Effector CD4-positive, alpha-beta T cell (primary cell): ENCODE measurements at places on chromosomes 6 and 20.
A peak's percentile ranks its signal among the peaks of the same experiment; 100 is the strongest.

DNA sequence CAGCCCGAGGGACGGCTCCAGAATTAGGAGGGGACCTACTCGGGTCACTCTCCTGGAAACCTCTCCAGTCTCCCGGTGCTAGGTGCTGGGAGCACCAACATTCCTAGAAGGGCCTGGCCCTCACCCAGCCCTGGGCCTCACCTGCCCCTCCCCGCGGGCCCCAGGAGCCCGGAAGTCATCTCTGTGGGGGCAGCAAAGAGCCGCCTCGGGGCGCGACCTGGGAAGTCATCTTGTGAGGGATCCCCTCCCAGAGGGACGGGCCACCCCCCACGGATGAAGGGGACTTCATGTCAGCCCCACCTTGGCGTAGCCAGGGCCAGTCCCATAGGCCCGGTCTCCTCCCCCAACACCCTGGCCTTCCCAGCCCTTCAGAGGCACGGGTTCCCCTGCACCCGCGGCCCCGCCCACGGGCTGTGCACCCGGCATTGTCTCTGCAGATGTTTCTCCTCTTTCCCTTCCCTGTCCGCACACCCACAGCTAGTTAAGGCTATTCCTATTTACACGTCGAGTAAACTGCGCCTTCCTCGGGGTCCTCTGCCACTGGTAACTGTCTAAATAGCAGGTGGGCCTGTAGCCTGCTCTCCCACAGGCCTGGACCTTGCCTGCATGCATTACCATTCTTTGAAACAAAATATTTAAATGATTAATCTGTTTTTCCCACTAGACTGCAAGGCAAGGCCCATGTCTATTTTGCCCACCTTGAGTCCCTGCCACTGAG is 896 bp upstream of the RNASET2 start:
- peak; percentile 51 for DNase-seq

GRCh38 chr6:14797875-14798593 is 447.8 kb upstream of the JARID2 start:
- no peak for DNase-seq

- DNase-seq = peak; percentile 85
Observed at GRCh38 chr6:89638320-89639195, at the start of gene LYRM2. Gene LYRM2 (minus strand): TSS chr6:89638747. CDS start chr6:89638716, 31 bp downstream.

GRCh38 chr6:117264692-117265409 is 507 bp upstream of the VGLL2 start:
- DNase-seq = no peak

DNA sequence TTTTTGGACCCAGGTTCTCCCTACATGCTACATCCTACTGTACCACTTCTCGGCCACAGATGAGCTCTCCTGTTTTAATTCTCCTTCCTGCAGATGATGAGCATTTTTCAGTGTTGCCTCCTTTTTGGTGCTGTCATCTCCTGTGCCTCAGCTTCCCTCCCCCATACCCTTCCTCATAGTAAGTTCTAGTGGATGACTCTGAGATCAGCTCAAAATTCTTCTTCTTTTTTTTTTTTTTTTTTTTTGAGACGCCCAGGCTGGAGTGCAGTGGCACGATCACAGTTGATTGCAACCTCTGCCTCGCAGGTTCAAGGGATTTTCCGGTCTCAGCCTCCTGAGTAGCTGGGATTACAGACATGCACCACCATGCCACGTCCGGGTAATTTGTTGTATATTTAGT is 3.8 kb downstream of the TMEM14A start:
- DNase-seq = no peak

DNA sequence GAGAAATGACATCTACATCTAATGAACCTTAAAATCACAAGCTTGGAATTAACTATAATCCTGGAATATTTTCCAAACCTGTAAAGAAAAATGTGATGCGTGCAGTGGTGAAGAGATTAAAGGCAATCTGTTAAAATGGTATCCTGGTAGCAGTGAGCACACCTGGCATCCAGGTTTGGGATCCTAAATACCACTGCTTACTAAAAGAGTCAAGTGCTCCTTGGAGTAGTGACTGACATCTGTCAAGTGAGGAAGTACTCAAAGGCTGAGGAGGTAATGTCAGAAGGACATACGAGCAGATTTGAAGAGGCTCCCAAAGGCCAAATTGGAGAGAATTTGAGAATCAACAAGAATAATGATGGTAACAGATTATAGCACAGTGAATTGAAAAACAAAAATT is 32.8 kb downstream of the PCMT1 start:
- no peak for DNase-seq

- no peak for DNase-seq
Observed at GRCh38 chr6:2909718-2910117, 6.6 kb upstream of the SERPINB9 start.

DNA sequence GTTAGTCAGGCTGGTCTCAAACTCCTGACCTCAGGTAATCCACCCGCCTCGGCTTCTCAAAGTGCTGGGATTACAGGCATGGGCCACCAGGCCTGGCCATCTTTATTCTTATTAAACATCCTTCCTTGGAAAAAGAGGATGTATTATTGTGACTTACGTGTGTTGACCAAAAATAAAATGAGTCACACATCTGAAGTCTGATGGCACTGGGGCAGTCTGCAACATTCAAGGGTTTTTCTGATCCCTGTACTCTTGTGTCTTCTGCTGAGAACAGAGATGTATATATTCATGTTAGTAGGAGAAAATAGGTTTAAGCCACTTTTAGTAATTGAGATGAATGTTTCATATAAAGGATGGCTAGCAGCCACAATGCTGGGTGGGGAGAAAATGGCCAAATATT is 129.9 kb upstream of the RIPOR2 start:
- no peak for DNase-seq

DNA sequence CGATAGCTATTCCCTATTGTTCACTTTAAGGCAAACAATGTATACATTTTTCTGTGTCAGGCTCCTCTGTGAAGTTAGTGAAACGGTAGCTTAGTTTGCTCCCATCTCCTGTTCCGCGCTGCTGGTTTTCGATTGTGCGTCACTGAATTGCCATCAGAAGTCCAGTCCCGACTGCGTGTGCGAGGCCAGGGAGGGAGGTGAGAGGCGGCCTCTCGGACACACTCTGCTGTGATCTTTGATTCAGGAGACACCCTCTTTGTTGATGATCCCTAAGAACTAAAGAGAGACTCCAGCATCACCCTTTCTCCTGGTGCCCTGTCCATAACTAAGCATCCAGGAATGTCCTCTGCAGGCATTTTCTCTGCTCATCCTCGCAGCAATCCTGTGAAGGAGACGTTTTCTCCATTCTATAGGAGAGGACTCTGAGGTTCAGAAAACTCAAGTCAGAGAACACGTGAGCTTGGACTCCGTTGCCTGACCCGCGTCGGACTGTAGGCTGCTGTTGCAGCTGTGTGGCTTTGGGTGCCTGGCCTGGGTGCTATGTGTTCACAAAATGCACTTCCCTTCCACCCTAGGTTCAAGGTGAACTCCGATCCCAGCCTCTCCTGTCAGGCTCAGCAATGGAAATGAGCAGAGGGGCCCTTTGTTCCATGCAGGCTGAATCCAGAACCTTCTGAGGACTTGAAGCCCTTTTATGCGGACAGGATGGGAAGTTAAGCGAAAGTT is 24.1 kb upstream of the UNC93A start:
- DNase-seq = no peak

GRCh38 chr6:152261179-152261578 is 376.0 kb downstream of the SYNE1 start:
- no peak for DNase-seq

DNA sequence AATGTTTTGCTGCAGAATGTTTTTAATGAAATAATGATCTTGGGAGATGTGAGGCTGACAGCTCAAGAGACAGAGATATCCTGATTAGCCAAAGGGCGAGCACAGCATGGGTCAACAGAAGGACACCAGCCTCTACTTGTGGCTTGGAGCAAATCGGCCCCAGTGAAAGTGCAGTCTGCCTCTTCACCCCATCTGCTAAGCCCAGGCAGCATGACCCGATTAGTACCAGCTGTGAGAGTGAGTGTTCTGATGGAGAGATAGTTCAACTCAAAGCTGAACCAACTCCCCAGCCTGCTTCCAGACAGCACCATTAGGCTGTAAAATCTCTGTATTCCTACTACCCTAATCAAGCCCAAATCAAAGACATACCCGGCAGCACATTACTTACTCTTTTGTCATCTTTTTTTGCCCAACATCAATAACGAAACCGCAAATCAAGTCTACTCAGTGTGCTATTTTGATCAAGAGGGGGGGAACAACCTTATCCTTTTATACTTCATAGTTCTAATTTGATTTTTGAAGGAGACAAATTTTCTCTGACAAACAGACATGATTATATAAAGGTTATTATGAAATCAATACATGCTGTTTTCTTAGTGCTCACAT is 514.1 kb upstream of the NRSN1 start:
- no peak for DNase-seq

GRCh38 chr20:37339208-37339607 is 6.7 kb upstream of the SRC start:
- DNase-seq = no peak

- no peak for DNase-seq
Observed at GRCh38 chr6:129486327-129486726, 223.7 kb downstream of the ARHGAP18 start.

GRCh38 chr6:11318835-11319813 is 86.7 kb upstream of the NEDD9 start:
- no peak for DNase-seq

- DNase-seq = no peak
Observed at GRCh38 chr6:108685970-108686369, 125.3 kb downstream of the FOXO3 start.

- DNase-seq = peak; percentile 95
Observed at GRCh38 chr6:32968093-32968866, at the start of gene BRD2. Gene BRD2 (plus strand): TSS chr6:32968594. CDS start chr6:32972899, 4,305 bp downstream.

- DNase-seq = no peak
Observed at GRCh38 chr6:36132246-36132895, 2.1 kb downstream of the MAPK13 start.

DNA sequence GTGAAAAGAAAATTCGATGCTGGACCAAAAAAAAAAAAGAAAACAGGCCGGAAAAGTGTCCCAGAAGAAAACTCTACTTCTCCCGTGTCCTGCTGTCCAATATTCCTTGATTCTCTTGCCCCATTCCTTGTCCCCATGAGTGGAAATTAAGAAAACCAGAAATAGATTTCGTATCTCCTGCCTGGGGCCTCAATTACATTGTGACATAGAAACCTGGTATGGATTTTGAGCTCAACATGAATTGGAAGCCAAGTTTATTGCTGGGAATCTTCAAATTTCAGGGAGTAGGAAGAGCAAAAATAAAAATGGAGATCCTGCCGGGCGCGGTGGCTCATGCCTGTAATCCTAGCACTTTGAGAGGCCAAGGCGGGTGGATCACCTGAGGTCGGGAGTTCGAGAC is 11.9 kb downstream of the ISM1 start:
- no peak for DNase-seq

- no peak for DNase-seq
Observed at GRCh38 chr6:79694623-79695343, 63.7 kb downstream of the SH3BGRL2 start.

DNA sequence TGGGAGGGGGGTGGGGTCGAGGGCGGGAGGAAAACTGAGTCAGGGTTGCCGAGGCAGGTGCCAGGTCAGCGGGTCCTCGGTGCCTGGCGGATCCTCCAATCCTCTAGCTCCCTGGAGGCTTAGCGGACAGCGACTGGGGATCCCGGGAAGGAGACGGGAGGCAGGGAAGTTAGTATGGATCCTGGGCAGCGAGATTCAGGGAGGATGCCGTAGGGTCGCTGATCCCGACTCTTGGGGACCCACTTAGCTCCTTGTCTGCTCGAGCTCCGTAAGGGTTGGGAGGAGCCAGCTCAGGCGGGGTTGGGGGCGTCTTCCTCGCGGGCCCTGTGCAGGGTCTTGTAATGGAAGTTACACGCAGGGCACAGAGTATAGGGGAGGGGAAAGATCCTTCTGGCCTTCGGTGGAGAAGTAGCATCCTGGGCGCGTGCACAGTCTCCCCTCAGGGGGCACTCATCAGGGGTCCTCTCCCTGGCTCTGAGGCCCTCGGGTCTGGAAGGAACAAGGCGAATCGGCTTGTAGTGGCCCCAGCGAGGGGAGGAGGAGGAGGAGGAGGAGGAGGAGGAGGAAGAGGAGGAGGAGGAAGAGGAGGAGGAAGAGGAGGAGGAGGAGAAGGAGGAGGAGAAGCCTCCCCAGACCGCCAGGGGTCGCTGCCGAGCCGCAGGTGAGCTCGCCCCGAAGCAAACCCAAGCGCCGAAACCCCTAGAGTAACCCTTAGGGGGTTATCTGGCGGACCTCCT is 6.4 kb upstream of the SLC12A5 start:
- DNase-seq = peak; percentile 72

DNA sequence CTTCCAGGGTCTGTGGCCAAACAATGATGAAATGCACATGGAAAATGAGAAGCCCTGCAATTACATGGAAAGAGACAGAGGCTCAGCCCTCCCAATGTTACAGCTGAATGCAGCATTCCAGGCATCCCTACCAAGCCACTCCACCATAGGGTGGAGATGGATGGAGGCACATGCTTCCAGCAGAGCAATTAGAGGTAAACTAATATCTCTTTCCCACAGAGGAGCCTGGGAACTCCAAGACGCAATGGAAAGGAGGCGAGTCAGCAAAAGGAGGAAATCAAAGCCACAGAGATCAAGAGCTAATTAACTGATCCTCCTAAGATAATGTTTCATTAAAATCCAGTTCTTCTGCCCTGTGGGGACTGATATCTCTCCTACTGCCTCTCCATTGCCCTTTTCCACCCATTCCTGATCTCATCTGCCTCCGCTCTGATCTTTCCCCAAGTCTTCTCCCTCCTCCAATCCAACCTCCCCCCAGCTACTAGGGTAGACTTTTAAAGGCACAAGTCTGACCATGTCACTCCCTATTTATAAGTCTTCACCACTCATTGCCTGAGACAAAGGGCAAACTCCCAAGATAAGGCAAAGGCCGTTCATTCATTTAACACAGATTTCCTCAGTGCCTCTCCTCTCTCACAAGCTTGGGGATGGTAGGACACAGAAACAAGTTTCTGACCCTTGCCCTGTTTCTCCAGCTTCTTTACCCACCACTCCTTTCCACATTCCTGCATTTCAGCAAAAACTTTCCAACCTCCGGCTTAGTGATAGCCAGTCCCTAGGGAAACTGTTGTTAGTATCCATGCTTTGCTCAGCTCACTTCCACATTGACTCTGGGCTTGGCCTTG is 14.3 kb upstream of the KCNB1 start:
- DNase-seq = no peak

DNA sequence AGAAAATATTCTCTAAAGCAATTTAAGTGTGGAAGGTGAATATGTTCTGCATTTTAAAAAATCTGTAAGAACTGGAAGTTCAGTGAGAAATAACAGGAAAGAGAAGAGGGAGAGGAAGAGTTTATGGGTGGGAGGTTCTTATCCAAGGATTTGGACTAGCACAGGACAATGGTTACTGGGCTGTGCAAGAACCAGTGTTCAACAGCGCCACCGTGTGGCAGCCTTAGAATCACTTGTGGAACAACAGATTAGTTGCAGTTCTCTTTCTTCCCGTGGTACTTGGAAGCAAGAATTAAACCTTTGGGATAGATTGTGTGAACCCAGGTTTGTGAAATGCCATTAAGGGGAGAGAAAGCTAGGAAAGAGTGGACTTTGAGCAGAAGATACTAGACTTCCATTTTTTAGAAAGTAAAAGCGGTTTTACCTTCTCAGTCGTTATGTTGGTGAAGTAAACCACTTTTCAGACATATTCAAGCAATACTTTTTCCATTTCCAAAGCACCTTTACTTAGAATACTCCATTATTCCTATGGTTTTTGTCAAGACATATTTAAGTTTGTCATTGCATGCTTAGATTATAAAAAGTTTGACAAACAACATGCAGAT is 436.7 kb downstream of the RNF144B start:
- DNase-seq = no peak

- DNase-seq = no peak
Observed at GRCh38 chr20:1469306-1469905, 2.8 kb upstream of the NSFL1C start.
